Activated CD4-positive, CD25-positive, alpha-beta regulatory T cell treated with anti-CD3 and anti-CD28 coated beads, Interleukin-2, amount 50 U/mL, for 16 hours (primary cell): ENCODE measurements at places on chromosomes 6 and 20.

- no peak for DNase-seq
These were observed 700 bp downstream of the DTD1 start for GRCh38 chr20:18588574-18588933.

DNA sequence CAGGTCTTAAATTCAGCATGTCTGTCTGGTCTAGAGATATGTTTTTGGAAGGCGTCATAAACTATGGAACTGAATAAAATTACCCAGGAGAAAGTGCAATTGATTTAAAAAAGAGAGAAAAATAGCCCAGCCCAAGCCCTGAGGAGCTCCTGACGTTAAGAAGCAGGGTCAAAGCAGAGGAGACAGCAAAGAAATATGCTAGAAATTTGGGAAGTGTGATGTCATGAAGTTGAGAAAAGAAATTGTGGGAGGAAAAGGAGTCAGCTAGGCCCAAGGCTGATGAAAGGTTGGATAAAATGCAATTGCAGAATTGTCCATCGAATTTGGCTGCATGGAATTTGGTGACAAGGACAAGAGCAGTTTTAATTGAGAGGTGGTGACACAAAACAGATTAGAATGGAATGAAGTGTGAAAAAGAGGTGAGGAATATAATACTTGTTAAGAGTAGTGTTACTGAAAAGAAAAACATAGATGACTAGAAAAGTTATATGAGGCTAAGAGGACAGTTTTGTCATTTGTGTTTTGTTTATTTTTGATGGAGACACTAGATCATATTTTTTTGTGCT lies 381.6 kb downstream of the LAMA2 start:
- DNase-seq = no peak

DNA sequence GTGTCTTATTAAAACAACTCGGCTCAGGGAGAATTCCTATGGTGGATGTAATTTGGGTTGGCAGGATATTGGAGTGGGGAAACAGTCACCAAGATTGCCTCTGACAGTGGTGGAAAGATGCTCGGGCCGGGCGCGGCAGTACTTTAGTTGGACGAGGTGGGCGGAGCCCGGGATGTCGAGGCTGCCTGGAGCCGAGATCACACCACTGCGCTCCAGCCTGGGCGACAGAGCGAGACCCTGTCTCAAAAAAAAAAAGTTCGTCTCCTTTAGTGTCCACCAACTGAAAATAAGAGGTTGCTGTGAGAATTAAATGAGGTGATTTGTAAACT lies 621 bp downstream of the NOL7 start:
- no peak for DNase-seq

- no peak for DNase-seq
These were observed 119.8 kb downstream of the IPCEF1 start for GRCh38 chr6:154236646-154237301.

- DNase-seq = no peak
These were observed 138.0 kb upstream of the RREB1 start for GRCh38 chr6:6969761-6970223.

GRCh38 chr20:63826753-63827152 lies 4.3 kb downstream of the ZBTB46 start:
- no peak for DNase-seq

GRCh38 chr20:45368221-45368980 lies 5.4 kb downstream of the SYS1 start:
- no peak for DNase-seq

GRCh38 chr20:54068495-54068894 lies 1.9 kb downstream of the BCAS1 start:
- no peak for DNase-seq

GRCh38 chr6:27241443-27241842 lies 6.1 kb upstream of the PRSS16 start:
- no peak for DNase-seq

- DNase-seq = peak; percentile 38
These were observed 170.2 kb downstream of the PREX1 start for GRCh38 chr20:48657426-48658197.

DNA sequence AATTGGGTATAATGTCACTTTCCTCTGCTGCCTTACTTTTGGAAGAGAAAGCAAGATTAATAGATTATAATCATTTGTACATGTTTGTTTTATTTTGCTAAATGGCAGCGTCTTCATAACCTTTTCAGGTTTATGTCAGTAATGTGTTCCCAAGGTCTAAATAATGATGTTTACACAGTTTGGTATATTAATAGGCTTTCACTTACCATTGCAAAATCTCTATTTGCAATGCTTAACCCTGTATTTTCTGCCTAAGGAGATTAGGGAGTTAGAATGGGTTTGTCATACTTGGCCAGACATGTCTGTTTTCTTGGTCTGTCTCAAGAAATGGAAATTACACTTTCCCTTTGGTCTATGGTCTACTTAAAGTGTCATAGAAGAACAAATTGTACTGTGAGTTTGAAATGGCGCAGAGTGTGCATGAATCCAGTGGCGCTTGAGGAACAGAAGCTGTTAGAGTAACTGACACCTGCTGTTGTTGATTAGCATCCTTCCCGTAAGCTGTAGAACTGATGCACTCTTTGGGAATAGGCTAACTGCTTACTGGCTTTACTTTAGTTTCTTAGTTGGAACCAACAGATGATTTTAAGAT lies 261.1 kb downstream of the SAMD5 start:
- no peak for DNase-seq

- DNase-seq = no peak
These were observed 73.2 kb downstream of the SMOC2 start for GRCh38 chr6:168514216-168514615.

- DNase-seq = no peak
These were observed 112.2 kb downstream of the INSM1 start for GRCh38 chr20:20480126-20480525.

- DNase-seq = no peak
These were observed 161.4 kb downstream of the TBXT start for GRCh38 chr6:166005944-166006899.

- DNase-seq = no peak
These were observed at the start of gene CCR6 for GRCh38 chr6:167122827-167123657. CCR6 (plus strand) TSS chr6:167123096; CDS start chr6:167136135, 13,039 bp downstream.

GRCh38 chr6:162699961-162700360 lies 27.6 kb downstream of the PRKN start:
- no peak for DNase-seq
